A549 treated with DMSO at 1 μM for 4 hours (cell line): ENCODE measurements at places on chromosomes 5 and 9. TPM values are rescaled to one million over a fixed set of nuclear protein-coding genes. Genes with fewer than 3 reads are reported as not detected.

TPPP gene
- 5.1 to 6.4 TPM (median 5.5 TPM) in 5 replicates for total RNA-seq

ASS1 gene
- 14.7 to 17.4 TPM (median 15.4 TPM) in 5 replicates for total RNA-seq

PCDHGA7 gene
- total RNA-seq: 0.84 to 1.3 TPM (median 1.1 TPM) in 5 replicates

IL4 gene
- not detected in 5 replicates for total RNA-seq

FTMT gene
- total RNA-seq: not detected in 5 replicates

PSAT1 gene
- 169 to 197 TPM (median 192 TPM) in 5 replicates for total RNA-seq
